ENCODE measurements at places on chromosomes 2 and 18. TPM values are rescaled to one million over a fixed set of nuclear protein-coding genes. Genes with fewer than 3 reads are reported as not detected.

The AOX1 gene
- total RNA-seq, result 48.5 TPM

The LINC00305 gene
- not detected for total RNA-seq

The LTBP1 gene
- 57.4 TPM for total RNA-seq

The C18orf54 gene
- total RNA-seq, result 11.6 TPM

The ITGB1BP1 gene
- 75.6 TPM for total RNA-seq

The RBMS1 gene
- total RNA-seq, result 215 TPM

The GALNT14 gene
- 2.8 TPM for total RNA-seq

The LRP1B gene
- total RNA-seq, result 6.5 TPM

The PAIP2B gene
- total RNA-seq, result 9.1 TPM

The CDCA7 gene
- total RNA-seq, result 2.4 TPM

The DHRS9 gene
- 6.5 TPM for total RNA-seq

The SERPINB5 gene
- 0.37 TPM for total RNA-seq

The DCC gene
- 4.6 TPM for total RNA-seq

The UCN gene
- 2.0 TPM for total RNA-seq

The GATA6 gene
- 34.3 TPM for total RNA-seq

The RAB12 gene
- 74.5 TPM for total RNA-seq

The LOXHD1 gene
- 1.9 TPM for total RNA-seq

The IL36G gene
- 0.26 TPM for total RNA-seq

The RGPD3 gene
- 0.71 TPM for total RNA-seq

The NEU2 gene
- total RNA-seq, result not detected

The SERPINB3 gene
- total RNA-seq, result 0.43 TPM

The NOP58 gene
- 77.0 TPM for total RNA-seq

The FAM237A gene
- total RNA-seq, result not detected

The ME2 gene
- total RNA-seq, result 33.6 TPM

The MATN3 gene
- 2.9 TPM for total RNA-seq

The CELF4 gene
- total RNA-seq, result 2.2 TPM

The HSPD1 gene
- 173 TPM for total RNA-seq

Measured in lung (tissue), 17 donors.